ENCODE measurements at places on chromosomes 3 and 15.

GRCh38 chr3:67067251-67067650 is 69.1 kb downstream of the KBTBD8 start:
- H3K27me3 ChIP-seq: peaks cover 1% of the 10 kb centered on the region
- DNase-seq: no peak
- H3K36me3 ChIP-seq: no peaks in the 10 kb centered on the region
- H3K4me1 ChIP-seq: no peaks in the 10 kb centered on the region
- no peak overlapping the region for H3K4me3 ChIP-seq

- no peak for DNase-seq
- no peak overlapping the region for H3K4me3 ChIP-seq
- no peak overlapping the region for H3K27ac ChIP-seq
Observed at GRCh38 chr3:121491683-121492320, 54.0 kb downstream of the POLQ start.

- DNase-seq: no peak
- no peak overlapping the region for H3K27ac ChIP-seq
- peaks cover 21% of the 10 kb centered on the region for H3K27me3 ChIP-seq
- H3K4me3 ChIP-seq: no peak overlapping the region
Observed at GRCh38 chr15:34813446-34814190, 18.3 kb upstream of the ACTC1 start.

- no peak overlapping the region for H3K27ac ChIP-seq
- peaks cover 7% of the 10 kb centered on the region for H3K27me3 ChIP-seq
- H3K4me1 ChIP-seq: no peaks in the 10 kb centered on the region
- no peaks in the 10 kb centered on the region for H3K36me3 ChIP-seq
Observed at GRCh38 chr3:111031538-111031937, 40.1 kb upstream of the NECTIN3 start.

DNA sequence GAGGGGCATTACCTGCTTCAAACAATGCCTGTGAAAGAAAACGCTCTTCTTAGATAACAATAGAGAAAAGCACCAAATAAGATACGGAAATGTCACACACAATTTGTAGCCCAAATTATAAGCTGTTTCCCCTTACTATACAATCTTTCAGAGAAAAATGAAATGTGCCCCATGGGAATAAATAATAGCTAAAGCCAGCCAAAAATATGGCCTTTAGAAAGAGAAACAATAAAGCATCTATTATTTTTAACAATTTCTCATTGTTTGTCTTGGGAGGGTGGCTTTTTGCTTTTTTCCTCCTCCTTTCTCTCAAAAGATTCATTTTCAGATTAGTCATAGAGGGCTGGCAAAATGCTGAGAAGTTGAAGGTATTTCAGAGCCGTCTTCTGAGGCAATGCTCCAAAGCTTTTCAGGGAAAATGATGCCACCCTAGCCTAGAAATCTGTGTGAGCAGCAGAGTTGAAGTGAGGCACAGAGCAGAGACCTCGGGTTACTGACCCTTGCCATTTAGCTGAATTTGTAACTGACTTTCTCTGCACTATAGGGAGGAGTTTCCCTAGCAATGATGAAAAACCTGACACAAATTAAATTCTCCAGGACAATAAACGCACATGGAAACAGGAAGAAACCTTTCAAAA is 86.3 kb upstream of the PRICKLE2 start:
- H3K27ac ChIP-seq: no peak overlapping the region
- H3K4me3 ChIP-seq: no peak overlapping the region
- no peaks in the 10 kb centered on the region for H3K27me3 ChIP-seq
- DNase-seq: no peak
- H3K36me3 ChIP-seq: no peaks in the 10 kb centered on the region

- DNase-seq: no peak
- H3K4me3 ChIP-seq: no peak overlapping the region
Observed at GRCh38 chr3:23389089-23389488, 186.0 kb downstream of the UBE2E2 start.

GRCh38 chr15:58484791-58485600 is 53.2 kb downstream of the LIPC start:
- peak; percentile 46 for DNase-seq
- no peaks in the 10 kb centered on the region for H3K27me3 ChIP-seq
- peak overlapping the region; percentile 96 for H3K27ac ChIP-seq
- H3K4me3 ChIP-seq: peak overlapping the region; percentile 43

DNA sequence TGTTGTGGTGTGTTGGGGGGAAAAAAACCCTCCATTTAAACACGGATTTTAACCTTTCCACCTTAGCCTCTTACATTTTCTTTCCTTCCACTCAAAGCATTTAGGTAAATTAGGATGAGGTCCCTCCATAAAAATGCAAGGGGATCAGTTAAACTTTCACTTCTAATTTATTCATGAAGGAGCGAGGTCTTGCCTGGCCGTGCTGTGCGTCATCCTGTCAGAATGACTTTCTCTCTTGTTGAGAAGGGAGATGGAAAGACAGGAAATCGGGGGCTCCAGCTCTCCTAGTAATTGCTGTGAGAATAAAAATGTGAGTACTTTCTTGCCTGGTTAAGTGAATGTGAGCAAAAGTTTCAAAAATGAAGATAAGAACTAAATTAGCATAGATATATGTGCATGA is 962.3 kb upstream of the NR2F2 start:
- no peaks in the 10 kb centered on the region for H3K4me1 ChIP-seq
- no peak overlapping the region for H3K4me3 ChIP-seq
- H3K27me3 ChIP-seq: no peaks in the 10 kb centered on the region
- H3K27ac ChIP-seq: no peak overlapping the region

GRCh38 chr3:197734667-197735318 is 1.9 kb downstream of the RUBCN start:
- H3K4me3 ChIP-seq: peak overlapping the region; percentile 54
- H3K36me3 ChIP-seq: peaks cover 12% of the 10 kb centered on the region
- no peak overlapping the region for H3K27ac ChIP-seq
- DNase-seq: no peak
- no peaks in the 10 kb centered on the region for H3K27me3 ChIP-seq

DNA sequence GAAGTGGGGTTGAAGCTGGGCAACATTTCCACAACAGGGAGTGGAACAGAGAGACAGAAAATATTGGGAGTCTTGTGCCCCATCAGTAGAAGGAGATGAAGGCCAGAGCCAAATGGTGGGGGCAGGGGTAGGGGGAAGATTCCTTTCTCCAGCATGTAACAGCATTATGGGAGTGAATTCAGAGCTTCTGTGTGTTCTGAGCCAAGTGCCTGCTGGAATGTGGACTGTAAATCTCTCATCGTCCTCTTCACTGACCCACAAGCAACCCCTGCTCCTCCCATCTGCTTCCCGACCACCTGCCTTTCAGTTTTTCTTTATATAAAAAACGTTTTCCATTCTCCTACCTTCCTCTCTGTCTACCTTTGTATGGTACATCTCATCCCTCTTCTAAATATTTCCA is 344.2 kb upstream of the TPRG1 start:
- no peak overlapping the region for H3K27ac ChIP-seq
- H3K36me3 ChIP-seq: no peaks in the 10 kb centered on the region
- H3K4me1 ChIP-seq: peaks cover 5% of the 10 kb centered on the region
- H3K4me3 ChIP-seq: no peak overlapping the region

GRCh38 chr15:92810418-92811138 is 89.5 kb upstream of the CHD2 start:
- no peak for DNase-seq
- H3K36me3 ChIP-seq: peaks cover 11% of the 10 kb centered on the region
- peak overlapping the region; percentile 89 for H3K4me3 ChIP-seq

GRCh38 chr15:90113166-90113565 is 10.9 kb upstream of the IDH2 start:
- no peak overlapping the region for H3K4me3 ChIP-seq
- no peaks in the 10 kb centered on the region for H3K4me1 ChIP-seq
- no peak overlapping the region for H3K27ac ChIP-seq
- peaks cover 4% of the 10 kb centered on the region for H3K27me3 ChIP-seq

All from activated T-helper 2 cell treated with anti-CD3 and anti-CD28 coated beads, Interferon-gamma antibody, Interleukin-2, Interleukin-4, amounts not matched to agents 10 μg/mL and 5 μg/mL and 100 μg/mL, durations not matched to agents 14 hours and 24 hours and 36 hours (primary cell).